ENCODE measurements at places on chromosomes 2 and 18.

- DNase-seq, result no peak
These were observed 156.2 kb downstream of the SH3RF3 start for GRCh38 chr2:109285244-109285651.

- no peak for DNase-seq
These were observed 129.7 kb upstream of the TNP1 start for GRCh38 chr2:216989340-216990129.

DNA sequence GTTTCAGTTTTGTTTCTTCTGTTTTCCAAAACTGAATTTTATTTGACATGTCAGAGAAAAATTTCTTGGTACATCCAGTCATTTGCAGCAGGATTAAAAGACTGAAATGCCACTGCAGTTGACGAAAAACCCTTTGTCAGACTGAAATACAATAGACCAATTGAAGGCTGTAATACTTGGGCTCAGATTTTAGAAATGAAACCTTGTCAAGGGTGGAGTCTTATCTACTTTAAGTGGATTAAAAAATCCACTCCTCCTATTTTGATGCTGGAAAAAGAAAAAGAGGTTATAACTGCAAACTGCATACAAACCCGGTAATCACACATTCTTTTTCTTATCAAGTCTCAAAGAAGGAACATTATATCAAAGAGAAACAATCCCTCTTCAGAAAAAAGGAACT, 80.2 kb upstream of the NEUROD1 start:
- no peak for DNase-seq

GRCh38 chr18:3015204-3015592, 2.3 kb upstream of the LPIN2 start:
- no peak for DNase-seq

DNA sequence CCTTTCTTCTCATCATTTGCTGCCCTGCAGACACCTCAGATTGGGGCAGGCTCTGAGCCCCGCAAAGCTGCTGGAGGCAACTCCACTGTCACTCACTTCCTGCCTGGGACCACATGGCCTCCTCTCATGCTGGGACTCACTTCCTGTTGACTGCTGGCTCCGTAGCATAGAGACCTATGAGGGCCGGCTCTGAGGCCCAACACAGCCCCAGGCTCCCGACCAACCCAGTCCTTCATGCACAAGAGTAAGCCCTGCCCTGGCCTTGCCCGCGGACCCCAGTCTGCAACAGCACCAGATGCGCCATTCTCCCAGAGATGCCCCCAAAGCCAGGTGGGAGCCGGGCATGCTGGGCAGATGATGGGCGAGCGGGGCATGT, 55.7 kb downstream of the DNMT3A start:
- DNase-seq, result peak; percentile 80

- DNase-seq, result no peak
These were observed 20.7 kb downstream of the SMIM21 start for GRCh38 chr18:75406491-75407445.

DNA sequence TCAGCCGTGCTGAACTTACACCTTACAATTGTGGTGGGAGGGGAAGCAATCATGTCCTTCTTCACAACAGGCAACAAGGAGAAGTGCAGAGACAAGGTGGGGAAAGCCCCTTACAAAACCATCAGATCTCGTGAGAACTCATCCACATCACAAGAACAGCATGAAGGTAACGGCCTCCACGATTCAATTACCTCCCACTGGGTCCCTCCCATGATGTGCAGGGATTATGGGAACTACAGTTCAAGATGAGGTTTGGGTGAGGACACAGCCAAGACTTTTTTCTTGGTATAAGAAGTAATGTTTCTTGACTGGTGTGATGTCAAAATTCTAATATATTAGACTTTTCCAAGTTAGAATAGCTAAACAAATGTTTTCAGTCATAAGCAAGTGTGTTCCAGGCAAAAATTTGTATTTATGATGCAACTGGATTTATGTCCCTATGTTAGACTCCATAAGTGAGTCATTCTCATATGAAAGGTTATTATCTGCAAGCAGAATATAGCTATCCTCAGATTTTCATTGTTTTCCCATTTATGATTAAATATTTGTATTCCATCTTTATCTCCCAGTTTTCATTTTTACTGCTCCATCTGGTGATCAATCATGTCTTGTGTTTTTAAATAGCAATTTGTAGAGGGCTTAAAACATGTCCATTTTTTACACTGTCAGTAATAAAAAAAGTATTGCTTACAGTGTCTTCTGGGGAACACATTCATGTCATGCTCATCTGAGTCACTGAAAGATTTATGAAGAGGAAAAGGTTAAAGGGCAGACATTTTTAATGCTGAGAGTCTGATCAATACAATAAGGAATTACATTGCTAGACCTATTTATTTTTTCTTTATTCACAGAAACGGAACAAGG, 995.2 kb upstream of the CDH2 start:
- DNase-seq, result no peak

- DNase-seq, result no peak
These were observed 229.5 kb downstream of the ATAD2B start for GRCh38 chr2:23697256-23698075.

GRCh38 chr18:24456549-24456948, 3.9 kb upstream of the HRH4 start:
- no peak for DNase-seq

DNA sequence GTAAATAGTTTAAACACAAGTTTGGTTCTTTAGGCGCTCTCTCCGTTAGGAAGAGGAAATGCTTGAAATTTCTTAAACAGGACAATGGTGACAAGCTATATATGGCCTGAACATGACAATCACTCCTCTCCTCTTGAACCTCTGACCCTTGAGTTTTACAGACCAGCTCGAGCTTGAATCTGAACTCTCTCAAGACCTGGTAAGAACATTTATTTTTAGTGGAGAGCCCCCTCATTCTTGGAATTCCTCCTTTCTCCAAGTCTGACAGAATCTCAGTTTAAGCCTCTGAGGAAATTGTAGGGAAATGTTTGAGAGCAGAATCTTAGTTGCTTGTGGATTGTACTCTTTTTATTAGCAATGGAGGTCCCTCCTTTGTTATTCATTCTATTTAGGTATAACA, 1293.6 kb upstream of the ZEB2 start:
- no peak for DNase-seq

DNA sequence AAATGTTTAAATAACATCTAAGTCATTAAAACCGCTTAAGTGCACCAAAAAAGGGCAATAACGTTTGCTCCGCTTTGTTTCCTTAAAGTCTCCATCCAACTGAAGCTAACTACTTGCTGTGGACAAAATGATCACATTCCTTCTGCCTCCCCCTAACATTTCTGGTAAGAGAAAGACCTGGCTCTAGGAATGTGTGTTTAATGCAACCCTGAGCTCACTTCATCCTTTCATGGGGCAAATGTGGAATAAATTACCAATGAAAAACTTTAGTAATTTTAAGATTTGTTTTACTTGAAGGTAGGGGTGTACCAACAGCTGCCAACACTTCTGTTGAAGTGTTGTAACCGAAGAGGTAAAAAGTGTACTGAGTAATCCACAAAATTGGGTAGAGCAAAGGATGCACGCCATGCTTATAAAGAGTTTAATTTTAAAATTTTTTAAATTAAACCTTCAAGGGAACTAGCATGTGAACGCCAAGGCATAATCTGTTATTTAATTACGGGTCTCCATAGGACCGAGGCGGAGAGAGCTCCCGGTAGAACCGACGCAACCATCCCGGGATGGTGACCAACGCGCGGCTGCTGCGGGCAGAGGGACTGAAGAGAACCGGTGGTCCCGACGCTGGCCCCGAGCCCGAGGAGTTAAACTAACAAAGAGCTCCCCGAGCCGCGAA, 1.1 kb downstream of the HNRNPLL start:
- DNase-seq, result no peak

GRCh38 chr2:134778372-134778771, 59.6 kb upstream of the TMEM163 start:
- no peak for DNase-seq

GRCh38 chr2:140136366-140136765, 1356.2 kb upstream of the NXPH2 start:
- no peak for DNase-seq

DNA sequence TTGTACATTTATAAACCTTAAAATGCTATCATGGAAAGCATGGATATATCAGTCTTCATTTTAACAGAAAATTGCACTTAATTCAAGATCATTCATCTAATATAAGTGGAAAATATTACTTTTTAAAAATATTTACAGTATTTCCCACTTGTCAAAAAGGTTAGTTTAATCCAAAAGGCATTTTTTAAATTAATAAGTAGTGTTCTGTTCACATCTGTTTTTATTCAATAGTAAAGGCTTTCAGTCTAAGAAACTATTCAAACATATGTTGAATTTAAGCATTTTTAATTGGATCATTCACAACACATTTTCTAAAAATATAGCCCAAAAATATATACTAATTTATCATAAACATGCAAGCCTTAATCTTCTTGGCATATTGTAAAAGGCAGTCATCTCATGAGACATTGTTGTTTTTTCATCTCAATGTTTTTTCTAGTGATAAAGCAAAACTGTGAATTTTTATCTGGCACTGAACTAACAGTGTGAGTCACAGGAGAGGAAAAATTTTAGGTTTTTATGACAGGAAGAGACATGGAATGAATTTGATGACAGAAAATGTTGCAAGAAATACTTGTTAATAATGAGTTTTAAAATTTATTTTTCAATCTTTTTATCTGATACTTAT, 1642.5 kb upstream of the TMEFF2 start:
- no peak for DNase-seq

Data from Jurkat, Clone E6-1 (cell line).